Skin of body (tissue), 3 donors: ENCODE measurements at places on chromosomes 12 and 14. TPM values are rescaled to one million over a fixed set of nuclear protein-coding genes. Genes with fewer than 3 reads are reported as not detected.

The HCAR2 gene
- total RNA-seq = 11.8 TPM

DNA sequence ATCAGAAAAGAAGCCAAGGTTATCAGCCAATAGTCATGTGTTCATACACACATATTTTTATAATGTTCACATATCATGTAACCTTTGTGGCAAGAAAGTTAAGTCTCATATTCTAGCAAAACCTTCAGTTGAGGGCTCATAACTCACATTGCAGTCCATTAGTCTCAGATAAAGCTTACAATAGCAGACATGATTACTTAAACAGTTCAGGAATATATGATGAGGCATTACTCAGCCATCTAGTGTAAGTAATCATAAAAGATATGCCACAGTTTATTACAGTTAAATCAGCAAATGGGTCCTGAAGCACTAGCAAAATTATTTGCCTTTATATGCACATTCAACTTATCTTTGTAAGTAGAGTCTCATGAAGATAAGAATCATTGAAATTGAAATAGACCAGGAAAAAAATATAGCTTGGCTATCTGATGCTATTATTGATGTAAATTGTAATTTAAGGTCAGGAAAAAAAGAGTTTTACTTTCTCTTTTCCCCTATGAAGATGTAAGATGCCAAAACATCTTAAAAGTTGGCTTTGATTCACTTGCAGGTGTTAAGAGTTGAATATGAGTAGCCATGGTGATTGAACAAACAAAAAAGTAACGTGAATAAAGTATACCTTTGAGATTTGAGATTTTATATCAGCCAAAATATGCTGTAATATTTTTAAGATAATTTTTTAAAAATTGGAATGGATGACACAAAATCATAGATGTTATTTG lies 537.0 kb downstream of the SLC6A15 start:
- DNase-seq = peak; percentile 32

DNA sequence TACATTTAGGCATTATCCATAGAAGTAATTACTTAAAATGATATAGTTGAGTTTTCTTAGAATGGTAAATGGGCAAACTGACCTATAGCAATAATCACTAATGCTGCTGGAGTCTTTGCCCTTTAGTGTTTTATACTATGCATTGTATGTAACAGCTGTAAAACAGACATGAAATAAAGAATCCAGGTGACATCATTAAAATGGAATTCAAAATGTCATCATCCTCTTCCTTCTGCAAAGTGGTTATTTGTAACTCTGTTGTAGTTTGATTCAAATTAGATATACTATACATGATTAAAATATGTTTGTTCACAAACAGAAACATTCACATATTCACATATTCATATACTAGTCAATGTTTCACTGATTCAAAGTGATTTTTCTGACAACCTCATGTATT lies 598.8 kb downstream of the SLC16A7 start:
- no peak for DNase-seq

The GNB3 gene
- total RNA-seq = 2.2 TPM

The PTPN6 gene
- total RNA-seq = 12.6 TPM

The PTPRO gene
- 2.6 TPM for total RNA-seq

The CEBPE gene
- 1.5 TPM for total RNA-seq

The SIX1 gene
- 4.6 TPM for total RNA-seq

DNA sequence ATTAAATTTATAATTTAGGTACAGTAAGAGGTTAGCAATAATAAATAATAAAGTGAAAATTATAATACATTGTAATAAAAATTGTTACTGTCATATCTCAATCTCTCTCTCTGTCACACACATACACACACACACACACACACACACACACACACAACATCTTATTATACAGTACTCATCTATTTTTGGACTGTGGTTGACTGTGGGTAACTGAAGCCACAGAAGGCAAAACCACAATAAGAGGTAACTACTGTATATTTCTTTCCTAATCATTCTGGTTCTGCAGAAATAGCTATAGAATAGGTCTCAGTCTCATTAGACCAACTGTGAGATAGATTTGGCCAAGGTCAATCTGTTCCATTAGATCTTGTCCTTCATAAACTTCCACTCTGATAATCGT lies 33.1 kb upstream of the PTPRO start:
- DNase-seq = no peak

DNA sequence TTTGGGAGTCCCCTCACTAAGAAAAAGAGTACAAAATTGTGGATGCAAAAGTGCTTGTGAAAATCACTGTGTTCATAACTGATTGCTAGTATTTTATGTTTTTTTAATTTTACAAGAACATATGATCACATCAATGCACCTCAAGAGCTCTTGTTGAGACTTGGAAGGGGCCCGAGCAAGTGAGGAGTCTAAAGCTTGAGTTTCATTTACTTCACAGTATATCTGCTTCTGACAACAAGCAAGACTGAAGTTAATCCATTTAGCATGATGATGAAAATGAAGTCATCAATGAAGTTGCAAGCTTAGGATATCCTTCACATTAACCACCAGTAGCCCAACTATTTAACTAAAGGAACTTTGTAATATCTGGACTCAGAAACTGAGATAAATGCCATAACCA lies 182.5 kb upstream of the DIO2 start:
- no peak for DNase-seq

DNA sequence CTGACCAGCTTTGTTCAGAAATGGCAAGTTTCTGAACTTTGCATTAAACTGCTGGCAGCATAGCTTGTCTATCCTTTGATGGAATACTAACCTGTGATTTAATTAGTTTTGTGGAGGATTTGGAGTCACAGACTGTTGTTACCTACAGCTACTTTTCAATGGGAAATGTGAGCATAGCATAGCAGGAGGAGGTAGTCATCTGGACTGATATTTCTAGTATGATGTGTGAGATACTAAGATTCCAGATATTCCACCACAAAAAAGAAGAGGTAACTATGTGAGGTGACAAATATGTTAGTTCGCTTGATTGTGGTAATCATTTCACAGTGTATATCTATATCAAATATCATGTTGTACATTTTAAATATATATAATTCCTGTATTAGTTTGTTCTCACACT lies 833.0 kb downstream of the SLC6A15 start:
- no peak for DNase-seq

The KCNJ8 gene
- total RNA-seq = 30.5 TPM

DNA sequence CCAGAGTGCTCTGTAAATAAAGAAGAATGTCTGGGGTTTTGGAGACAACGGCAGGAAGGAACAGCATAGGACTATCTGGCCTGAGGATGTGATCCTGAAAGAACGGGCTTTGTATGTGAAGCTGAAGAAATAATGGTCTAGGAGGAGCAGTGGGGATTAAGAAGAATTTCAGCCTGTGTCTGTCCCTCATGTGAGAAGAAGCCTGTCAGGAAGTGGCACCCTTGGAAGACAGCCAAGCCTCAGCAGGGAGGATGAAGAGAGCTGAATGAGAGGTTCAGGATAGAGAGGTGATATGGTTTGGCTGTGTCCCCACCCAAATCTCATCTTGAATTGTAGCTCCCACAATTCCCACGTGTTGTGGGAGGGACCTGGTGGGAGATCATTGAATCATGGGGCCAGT lies 56.9 kb upstream of the TCL1A start:
- DNase-seq = no peak
